ENCODE measurements at places on chromosomes 16 and 17.

DNA sequence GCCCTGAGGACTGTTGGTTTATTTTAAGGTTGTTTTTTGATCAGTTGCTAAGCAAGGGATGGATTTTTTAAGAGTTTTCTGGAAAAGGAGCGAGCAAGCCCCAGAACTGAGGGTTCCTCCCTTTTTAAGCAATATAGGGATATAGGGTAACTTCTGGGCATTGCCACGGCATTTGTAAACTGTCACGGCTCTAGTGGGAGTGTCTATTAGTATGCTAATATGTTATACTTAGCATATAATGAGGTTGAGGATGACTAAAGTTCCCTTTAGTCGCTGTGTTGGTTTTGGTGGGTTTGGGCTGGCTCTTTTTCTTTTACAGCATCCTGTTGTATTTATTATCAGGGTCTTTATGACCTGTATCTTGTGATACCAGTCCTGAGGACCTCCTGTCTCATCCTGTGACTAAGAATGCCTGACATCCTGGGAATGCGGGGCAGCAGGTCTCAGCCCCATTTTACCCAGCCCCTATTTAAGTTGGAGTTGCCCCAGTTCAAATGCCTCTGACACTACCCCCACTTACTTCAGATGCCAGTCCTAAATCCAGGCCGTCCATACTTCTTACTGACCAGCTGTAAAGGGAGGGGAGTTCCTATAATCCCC is 59.4 kb downstream of the MFSD11 start:
- no peak for DNase-seq

GRCh38 chr16:67666032-67666551 is 458 bp downstream of the ENKD1 start:
- DNase-seq = no peak

- no peak for DNase-seq
Observed at GRCh38 chr17:17820463-17821158, 16.2 kb downstream of the SREBF1 start.

DNA sequence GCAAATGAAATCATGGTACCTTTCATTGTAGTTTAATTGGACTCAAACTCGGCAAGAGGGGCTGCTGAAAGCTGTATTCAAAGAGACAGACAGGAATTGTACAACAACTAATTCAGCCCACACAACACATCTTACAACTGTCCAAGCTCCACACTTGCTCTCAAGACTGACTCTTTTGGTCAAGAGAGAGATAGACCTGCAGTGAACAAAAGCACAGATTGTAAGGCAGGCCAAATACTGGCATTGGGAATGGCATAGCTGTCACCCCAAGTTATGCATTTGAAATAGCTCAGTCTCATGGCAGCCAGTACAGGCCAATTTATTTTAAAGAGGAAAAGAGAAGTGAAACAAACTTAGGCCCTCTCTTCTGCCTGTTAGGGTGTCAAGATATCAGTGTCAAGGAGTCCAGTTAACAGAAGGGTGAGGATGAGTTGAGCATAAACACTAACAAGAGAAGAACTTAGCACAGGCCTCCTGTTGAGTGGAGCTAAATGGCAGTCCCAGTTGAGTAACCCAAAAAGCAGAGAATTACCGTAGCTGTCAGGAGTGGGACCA is 215.7 kb downstream of the IRX3 start:
- DNase-seq = no peak

GRCh38 chr16:51562891-51563290 is 411.8 kb upstream of the SALL1 start:
- DNase-seq = no peak

DNA sequence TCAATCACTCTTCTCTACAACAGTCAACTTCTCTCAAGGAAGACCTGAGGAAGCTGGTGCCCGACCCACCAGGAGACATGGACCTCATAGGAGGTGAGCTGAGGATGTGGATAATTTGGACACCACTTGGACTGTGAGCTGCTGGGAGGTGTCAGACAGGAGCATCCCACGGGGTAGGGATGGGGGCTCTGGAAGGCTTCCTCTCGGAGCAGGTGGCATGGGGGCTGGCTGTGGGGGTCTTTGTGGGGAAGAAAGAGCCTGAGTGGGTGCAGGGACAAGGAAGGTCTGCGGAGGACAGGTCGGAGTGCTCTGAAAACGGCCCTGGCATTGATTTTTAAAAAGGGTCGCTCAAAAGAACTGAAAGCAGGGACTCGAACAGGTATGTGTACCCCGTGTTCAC is 64.0 kb downstream of the TBC1D16 start:
- DNase-seq = no peak

DNA sequence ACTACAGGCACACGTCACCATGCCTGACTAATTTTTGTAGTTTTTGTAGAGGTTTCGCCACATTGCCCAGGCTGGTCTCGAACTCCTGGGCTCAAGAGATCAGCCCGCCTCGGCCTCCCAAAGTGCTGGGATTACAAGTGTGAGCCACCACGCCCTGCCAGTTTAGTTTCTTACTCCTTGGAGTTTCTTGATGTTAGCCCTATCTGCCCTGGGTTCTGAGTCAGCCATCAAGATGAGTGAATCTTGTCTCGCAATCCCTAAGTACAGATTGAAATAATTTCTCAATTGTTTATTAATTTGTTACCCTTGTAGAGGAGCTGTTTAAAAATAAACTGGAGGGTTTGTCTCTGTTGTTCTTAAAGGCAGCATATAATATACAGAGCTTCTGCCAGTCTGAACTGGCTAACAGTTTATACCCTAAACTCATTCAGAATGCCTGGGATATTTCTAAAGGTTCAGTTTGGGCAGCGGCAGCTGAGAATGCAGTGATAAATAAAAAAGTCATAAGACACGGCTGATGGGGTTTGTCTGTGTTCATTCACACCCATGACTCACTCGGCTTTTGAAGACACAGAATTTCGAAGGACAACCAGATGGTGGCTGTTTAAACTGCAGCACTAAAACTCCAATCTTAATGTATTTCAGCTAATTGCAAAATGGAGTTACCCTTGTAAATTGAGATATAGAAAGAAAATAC is 39.6 kb downstream of the GPRC5B start:
- no peak for DNase-seq
